ENCODE measurements at places on chromosomes 2 and 18. TPM values are rescaled to one million over a fixed set of nuclear protein-coding genes. Genes with fewer than 3 reads are reported as not detected.

- ATAC-seq = no peak
These were observed 25.9 kb downstream of the HS1BP3 start for GRCh38 chr2:20624884-20625485.

DNA sequence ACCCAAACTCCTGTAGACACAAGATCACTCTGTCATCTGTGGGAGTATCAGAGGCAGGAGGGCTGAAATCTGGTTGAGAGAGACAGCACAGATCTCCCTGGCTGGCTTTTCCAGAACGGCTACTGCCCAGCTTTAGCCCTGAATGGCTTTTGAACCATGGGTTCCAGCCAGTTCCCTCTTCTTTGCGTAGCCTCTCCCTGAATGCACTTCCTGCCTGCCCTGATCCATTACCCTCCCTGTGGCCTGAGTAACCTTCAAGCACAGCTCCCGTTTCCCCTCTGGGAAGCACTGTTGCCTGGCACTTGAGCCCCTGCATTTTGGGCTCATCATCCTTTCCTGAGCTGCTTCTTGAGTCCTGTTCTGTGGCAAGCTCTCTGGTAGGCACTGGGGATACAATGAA lies 68.8 kb downstream of the ASAP2 start:
- ATAC-seq = no peak

DNA sequence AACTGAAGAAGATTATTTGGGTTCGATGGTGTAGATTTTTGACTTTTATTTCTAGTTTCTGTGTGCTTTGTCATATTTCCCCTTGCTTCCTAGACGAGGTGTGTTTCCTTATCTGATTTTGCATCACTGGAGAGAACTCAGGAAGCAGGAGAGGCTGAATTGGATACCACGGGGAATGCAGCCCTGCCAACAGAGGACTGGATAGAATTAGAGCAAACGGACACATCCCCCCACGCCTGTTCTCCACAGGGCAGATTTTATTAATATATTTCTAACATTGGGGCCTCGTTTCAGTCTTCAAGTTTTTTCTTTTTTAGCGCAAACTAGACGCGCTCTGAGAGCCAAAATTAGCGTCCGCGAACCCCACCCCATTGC lies 678 bp upstream of the VAPA start:
- no peak for ATAC-seq

- no peak for ATAC-seq
These were observed 45.7 kb downstream of the STAT4 start for GRCh38 chr2:191105082-191105481.

Gene SH3RF3
- total RNA-seq = 10.1 TPM

DNA sequence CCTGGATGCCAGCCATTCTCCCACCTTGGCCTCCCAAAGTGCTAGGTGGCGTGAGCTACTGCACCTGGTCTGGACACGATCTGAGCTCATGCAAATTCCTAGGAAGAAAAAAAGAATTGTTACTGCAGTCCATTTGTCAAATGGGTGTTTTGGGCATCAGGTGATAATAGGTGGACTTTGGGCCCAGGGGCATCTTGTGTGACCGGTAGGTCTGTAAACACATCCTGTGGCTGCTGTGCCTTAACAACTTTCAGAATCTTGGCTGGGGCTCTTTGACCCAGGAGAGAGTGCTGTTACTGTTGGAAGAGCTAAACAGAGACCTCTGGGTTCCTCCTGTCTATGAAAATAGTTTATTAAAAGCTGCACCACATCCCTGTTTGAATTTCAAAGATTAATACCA lies 34.9 kb upstream of the TFCP2L1 start:
- ATAC-seq = no peak

Gene PTPRN
- total RNA-seq = 3.0 TPM

Gene KIF1A
- 2.2 TPM for total RNA-seq

DNA sequence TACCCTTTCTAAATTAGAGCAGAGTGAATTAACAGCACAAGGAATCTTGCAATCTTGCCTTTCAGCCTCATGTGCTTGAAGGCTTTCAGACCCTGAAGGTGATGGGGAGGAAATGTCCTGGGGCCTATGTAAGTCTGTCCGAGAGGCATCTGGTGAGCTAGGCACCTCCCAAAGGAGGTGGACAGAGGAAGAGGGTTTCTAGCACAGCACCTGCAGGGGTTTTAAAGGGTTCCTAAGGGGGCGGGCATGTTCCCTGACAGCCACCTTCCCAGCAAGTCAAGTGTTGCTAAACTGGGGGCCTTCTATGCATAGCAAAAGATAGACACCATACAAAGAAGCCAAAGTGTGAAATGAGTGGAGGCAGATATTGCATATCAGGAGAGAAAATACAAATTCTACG lies 88.5 kb downstream of the CDH2 start:
- ATAC-seq = no peak

DNA sequence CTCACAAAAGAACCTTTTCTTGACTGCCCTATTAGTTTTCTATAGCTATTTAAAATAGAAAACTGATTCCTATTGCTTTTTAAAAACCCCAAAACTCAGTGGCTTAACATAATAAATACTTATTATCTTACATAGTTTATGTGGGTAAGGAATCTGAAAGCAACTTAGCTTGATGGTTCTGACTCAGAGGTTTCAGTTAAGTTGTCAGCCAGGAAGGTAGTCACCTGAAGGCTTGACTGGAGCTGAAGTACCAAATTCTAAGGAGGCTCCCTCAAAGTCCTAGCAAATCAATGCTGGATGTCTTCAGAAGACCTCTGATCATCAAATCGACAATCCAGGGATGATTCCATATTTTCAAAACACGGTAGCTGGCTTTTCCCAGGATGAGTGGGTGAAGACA lies 546.6 kb upstream of the CDH2 start:
- ATAC-seq = no peak

DNA sequence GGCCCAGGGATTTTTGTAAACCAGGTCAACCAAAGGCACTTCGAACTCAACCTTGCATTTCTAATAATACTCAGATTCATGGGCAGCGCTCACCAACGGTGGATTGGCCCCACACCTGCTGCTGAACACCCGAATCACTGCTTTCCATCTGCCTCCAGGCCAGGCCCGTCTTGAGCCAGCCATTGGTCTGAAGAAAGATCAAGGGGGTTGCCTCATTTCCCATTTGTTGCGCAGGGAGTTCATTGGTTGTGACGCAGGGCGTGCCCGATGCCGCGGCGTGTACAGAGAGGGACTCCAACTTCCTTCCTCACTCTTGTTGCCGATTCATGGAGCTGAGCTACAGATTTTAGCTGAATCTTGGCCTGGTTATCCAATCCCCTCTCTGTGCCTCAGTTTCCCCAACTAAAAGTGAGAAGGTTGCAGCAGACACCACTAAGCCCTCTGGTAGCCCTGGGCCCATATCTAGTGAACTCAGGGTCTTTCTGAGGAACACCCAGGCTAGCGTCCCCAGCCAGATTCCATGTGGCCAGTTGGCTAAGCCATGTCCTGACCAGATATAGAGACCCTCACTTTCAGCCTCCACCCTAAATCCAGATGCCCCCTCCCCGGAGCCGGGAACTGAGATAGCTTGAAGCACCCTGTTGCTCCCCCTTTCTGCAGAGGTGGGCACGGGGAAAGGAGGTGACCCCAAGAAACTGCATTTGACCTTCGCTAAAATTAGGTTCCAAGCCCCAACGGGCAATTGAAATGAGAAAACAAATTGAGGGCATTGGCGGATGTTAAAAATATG lies 60.9 kb upstream of the HPCAL1 start:
- no peak for ATAC-seq

Gene COLEC11
- total RNA-seq = 1.5 TPM

DNA sequence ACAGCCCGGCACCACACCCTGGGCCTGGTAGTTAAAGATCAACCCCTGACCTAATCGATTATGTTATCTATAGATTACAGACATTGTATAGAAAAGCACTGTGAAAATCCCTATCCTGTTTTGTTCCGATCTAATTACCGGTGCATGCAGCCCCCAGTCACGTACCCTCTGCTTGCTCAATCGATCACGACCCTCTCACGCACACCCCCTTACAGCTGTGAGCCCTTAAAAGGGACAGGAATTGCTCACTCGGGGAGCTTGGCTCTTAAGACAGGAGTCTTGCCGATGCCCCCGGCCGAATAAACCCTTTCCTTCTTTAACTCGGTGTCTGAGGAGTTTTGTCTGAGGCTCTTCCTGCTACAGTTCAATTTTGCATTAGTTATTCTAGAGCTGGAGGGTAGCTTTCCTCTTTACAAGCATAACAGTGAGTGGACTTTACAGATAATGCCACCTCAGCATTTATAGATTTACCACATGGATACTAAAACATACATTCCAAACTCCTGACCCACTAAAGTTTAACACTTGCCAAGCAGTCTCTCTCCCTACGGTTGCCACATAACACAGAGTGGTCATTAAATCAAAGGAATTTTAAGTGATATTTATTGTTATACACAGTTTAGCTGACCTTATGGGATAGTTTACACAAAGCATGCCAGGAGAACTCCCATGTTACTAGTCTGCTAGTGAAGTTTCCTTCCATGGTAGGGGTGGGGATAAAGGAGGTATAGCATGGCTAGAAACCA lies 101.0 kb downstream of the EVA1A start:
- ATAC-seq = no peak

- ATAC-seq = no peak
These were observed 98.8 kb upstream of the NCKAP5 start for GRCh38 chr2:133667085-133667484.

DNA sequence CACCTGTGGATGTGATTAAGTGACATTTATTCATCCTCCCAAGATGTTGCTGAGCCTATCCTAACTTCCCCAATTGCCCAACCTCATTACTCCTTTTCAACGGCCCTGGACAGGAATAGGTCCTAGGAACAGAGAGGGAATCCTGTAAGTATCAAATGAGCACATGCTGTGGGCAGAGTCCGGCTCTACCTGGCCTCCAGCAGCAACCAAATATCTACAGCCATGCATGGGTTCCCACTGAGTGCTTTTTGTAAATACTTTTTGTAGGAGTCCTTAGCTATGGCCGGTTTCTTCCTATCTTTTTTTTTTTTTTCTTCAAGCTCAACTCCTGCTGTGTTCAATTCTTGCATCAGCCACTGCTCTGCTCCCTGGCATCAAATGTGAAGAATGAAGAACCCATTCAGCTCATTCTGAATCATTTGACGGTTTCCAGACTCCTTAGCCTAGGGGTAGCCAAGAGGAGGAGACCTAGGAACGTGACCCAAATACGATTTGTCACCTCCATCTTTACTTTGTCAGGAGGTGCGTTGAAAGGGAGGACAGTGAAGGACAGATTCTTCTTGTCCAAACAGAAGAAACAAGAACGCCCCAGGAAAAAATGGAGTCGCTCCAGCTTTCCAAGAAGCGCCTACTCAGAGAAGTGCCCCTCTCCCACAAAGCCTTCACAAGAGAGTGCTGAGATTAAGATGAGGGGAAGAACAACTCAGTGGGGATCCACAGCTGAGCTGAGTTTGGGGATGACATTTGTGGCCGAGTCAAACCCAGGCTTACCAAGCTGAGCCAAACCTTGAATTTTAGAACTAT lies 46.7 kb upstream of the LCLAT1 start:
- ATAC-seq = peak; percentile 77

Gene GAREM2
- 1.8 TPM for total RNA-seq

- ATAC-seq = no peak
These were observed 3.6 kb downstream of the HJURP start for GRCh38 chr2:233850745-233851144.

DNA sequence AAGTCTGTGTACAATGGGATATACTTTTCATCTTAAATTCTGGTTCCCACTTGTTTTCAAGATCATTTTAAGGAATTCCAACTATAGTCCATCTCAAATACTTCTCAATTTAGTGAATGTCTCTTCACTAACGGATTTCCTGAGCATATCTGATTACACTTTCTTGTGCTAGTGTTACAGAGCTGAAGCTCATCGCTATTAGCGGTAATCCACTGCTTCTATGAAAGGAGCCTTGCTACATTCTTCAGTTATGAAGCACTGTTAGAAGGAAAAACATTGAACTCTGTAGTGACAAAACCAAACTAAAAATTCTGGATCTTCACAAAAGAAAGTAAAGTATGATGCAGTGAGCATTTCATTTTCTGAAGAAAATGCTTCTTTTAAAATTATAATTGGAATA lies 72.0 kb downstream of the AGPS start:
- no peak for ATAC-seq

DNA sequence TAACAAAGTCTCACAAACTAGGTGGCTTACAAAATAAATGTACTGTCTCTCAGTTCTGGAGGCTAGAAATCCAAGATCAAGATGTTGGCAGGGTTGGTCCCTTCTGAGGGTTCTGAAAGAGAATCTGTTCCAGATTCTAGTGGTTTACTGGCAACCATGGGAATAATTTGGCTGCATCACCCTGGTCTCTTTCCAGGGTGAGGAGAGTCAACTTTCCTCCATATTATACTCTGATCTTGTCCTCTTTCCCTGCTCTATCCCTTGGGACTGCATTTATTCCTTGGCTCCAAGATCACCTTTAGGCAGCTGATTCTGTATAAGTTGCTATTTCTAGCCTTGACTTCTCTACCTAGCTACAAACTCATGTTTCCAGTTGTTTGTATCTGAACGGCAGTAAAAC lies 35.2 kb downstream of the SLC40A1 start:
- ATAC-seq = peak; percentile 29

Gene APOB
- total RNA-seq = 1.2 TPM

DNA sequence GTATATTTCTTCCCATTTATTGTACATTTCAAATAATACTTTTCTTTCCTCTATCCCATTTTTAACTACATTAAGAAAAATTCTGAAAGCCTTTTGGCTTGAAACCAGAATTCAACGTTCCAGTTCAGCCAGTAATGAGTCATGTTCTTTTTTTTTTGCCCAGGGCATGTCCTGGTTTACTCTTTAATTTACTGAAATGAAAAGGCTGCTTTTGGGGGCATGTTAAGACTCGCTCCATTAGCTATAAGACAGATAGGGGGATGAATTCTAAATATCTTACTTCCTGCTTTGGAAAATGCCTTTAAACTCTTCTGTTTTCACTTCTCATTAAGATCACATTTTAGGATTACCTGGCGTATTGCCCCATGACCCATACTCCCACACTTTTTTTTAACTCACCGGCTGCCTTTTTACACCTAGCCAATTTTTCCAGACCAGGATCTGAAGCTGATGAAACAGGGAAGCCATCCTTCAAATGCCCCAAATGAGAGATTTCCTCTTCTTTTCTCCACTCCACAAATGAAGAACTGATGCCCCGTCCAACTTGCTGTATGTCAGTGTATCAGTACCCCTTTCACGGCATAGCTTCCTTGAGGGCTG lies 585 bp downstream of the ABCA12 start:
- ATAC-seq = no peak

DNA sequence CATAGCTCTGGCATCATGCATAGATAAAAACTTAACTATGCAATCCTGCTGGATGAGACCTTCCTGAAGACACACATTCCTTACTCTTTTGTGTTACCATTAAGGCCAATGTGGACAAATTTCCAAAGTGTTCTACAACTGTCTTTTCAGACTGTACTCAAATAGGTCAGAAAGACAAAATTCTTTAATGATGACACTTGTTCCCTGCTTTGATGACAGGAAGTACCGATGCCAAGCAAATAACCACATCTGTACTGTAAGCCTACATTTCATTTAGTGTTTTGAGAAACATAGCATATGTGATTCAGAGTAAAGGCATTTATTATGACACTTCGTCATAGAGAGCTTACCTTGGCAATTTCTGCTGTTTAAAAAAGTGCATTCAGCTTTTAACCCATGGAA lies 55.0 kb downstream of the PMAIP1 start:
- no peak for ATAC-seq
